Astrocyte (in vitro differentiated cells and primary cell): ENCODE measurements at places on chromosomes 2 and 18. TPM values are rescaled to one million over a fixed set of nuclear protein-coding genes. Genes with fewer than 3 reads are reported as not detected.

The FSHR gene
- 0.30 and 0.38 TPM in 2 replicates for total RNA-seq

DNA sequence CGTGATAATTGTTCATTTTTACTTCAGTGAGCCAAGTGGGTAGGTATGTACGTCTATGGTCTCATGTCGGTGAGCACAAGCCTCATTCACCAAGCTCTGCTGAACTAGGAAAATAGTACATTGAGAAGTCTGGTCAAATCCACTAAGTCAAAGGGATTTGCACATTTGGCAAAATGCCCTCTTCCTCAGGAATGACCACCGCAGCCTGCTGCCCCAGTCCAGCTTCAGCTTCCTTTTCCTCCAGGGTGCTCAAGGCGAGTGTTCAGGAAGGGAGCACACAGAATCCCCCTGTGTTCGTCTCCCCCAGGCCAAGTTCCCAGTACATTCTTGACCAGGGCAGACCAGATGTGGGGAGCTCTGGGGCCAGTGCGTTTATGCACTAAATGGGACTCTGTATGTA lies 23.0 kb downstream of the TCF7L1 start:
- H3K4me3 ChIP-seq = no peak overlapping the region
- H3K27me3 ChIP-seq = no peaks in the 10 kb centered on the region
- peaks cover 18% of the 10 kb centered on the region for H3K4me1 ChIP-seq
- no peak overlapping the region for H3K27ac ChIP-seq

GRCh38 chr2:6452702-6453481 lies 412.8 kb downstream of the CMPK2 start:
- no peak overlapping the region for H3K27ac ChIP-seq
- H3K4me1 ChIP-seq = no peaks in the 10 kb centered on the region
- no peaks in the 10 kb centered on the region for H3K36me3 ChIP-seq
- no peaks in the 10 kb centered on the region for H3K27me3 ChIP-seq
- no peak overlapping the region for H3K4me3 ChIP-seq

- H3K27me3 ChIP-seq = no peaks in the 10 kb centered on the region
- H3K36me3 ChIP-seq = no peaks in the 10 kb centered on the region
- no peak overlapping the region for H3K4me3 ChIP-seq
- H3K27ac ChIP-seq = no peak overlapping the region
Measured at GRCh38 chr18:49101236-49101635, 150.5 kb upstream of the SMAD7 start.

- no peak overlapping the region for H3K27ac ChIP-seq
- no peak overlapping the region for H3K4me3 ChIP-seq
Measured at GRCh38 chr2:45691171-45691999, 39.9 kb downstream of the PRKCE start.
